Activated CD4-positive, CD25-positive, alpha-beta regulatory T cell treated with anti-CD3 and anti-CD28 coated beads, Interleukin-2, amount 50 U/mL, for 72 hours (primary cell): ENCODE measurements at places on chromosomes 2 and 18.

GRCh38 chr2:8617590-8617989 is 64.3 kb upstream of the ID2 start:
- DNase-seq = no peak

GRCh38 chr2:1641523-1641922 is 102.8 kb downstream of the PXDN start:
- DNase-seq = no peak

GRCh38 chr2:238600506-238601432 is 174.0 kb downstream of the ASB1 start:
- DNase-seq = no peak

DNA sequence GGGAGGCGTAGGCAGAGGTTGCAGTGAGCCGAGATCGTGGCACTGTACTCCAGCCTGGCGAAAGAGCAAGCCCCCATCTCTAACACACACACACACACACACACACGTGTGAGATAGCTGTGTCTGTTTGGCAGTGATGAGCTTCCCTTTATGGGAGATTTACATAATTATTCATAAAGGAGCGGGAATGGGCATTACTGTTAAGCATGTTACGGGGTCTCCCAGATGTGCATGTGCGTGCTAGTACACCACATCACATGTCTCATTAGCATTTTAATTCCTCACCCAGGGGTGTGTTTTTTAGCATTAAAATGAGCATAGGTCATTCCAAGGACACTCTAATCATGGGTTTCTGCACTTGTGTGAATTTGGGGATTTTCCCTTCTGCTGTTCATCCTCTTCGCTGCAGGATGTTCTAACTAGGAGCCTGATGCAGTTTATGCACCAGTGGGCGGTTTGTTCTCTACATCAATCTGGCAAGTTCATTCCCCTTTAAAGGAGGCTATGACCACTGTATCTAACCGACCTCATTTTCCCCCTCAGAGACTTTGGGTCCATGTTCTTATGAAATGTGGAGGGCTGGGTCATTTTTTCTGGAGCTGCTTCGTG is 1.0 kb upstream of the FAM178B start:
- DNase-seq = no peak

- DNase-seq = no peak
Observed at GRCh38 chr2:238601433-238602222, 174.9 kb downstream of the ASB1 start.

GRCh38 chr2:209609531-209609930 is 162.1 kb upstream of the UNC80 start:
- no peak for DNase-seq

- DNase-seq = no peak
Observed at GRCh38 chr18:59555995-59556659, 141.1 kb downstream of the CCBE1 start.

DNA sequence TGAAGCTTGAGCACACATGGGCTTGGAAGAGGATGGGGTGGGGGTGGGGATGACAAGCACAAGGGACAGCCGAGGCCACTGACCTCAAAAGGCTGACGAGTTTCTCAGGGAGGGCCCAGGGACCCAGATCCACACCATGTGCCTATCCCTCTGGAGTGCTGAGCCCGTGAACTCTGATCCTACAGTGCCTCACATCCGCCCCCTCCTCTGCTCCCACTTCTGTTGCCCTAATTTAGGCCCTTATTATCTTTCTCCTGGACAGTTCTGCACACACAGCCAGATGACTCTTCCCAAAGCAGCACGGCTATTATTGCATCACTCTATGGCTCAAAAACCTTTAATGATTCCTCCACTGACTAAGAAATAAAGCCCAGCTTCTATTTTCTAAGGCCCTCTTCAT is 24.8 kb downstream of the CYRIA start:
- DNase-seq = no peak

DNA sequence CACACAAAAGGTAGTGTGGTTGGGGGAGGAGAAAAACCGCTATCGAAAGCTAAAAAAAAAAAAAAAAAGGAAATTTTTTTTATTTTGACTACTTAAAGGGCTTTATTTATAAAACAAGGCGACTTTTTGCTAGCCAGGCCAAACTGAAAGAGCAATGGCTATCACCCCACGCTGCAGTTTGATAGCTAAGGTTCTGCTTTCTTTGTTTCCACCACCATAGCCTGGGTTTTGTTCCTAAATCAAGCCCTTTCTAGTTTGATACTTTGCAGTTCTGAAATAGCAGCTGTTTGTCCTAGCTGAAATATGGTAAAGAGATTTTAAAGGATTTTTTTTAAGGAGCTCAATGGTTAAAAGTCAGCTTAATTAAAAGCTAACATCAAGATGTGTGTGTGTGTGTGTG is 67.4 kb upstream of the ABCA12 start:
- DNase-seq = no peak

GRCh38 chr2:95760806-95761525 is 169.2 kb downstream of the TRIM43 start:
- no peak for DNase-seq

- DNase-seq = no peak
Observed at GRCh38 chr18:72091369-72091768, 452.8 kb downstream of the CBLN2 start.

- DNase-seq = no peak
Observed at GRCh38 chr18:45330170-45330594, 285.1 kb upstream of the SLC14A2 start.

DNA sequence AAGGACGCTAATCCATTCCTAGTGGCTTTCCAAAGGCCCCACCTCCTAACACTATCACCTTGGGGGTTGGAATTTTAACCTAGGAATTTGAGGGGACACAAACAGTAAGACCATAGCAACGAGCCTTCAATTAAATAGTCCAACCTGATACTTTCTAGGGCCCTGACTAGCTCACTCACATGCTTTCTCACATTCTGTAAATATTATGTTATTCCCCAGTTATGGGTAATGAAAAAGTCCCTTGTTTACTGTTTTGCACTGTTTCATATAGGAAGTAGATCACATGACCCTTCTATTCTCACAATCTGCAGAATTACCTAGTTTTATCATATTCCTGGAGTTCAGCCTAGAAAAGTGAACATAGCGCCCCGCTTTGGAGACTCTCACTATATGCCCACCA is 1212.1 kb upstream of the ACVR2A start:
- DNase-seq = no peak

- DNase-seq = no peak
Observed at GRCh38 chr2:23137166-23137565, 247.8 kb upstream of the KLHL29 start.

GRCh38 chr2:68345129-68345875 is 19.8 kb upstream of the PLEK start:
- no peak for DNase-seq

- no peak for DNase-seq
Observed at GRCh38 chr2:28782423-28782822, 28.2 kb upstream of the SPDYA start.

DNA sequence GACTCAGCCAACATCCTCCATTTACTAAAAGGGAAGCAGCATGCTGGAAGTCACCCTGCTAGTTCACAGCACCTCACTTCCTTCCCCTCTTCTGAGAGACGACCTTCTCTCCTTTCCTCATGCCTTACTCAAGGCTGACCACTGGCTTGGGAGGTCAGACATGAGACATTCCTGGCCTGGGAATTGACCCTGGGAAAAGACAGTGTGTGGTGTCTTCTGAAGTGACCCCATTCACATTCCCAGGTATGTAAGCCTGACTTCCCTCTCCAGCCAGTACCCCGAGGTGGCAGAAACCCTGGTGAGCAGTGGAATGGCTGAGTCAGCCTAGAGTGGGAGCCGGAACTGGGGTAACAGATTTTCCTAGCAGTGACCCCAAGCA is 92.4 kb downstream of the PLB1 start:
- DNase-seq = peak; percentile 27

GRCh38 chr2:174013315-174013751 is 48.2 kb upstream of the SP3 start:
- no peak for DNase-seq

GRCh38 chr2:2464643-2465042 is 133.6 kb upstream of the MYT1L start:
- no peak for DNase-seq

- DNase-seq = no peak
Observed at GRCh38 chr2:5692561-5693286, 540 bp downstream of the SOX11 start.

DNA sequence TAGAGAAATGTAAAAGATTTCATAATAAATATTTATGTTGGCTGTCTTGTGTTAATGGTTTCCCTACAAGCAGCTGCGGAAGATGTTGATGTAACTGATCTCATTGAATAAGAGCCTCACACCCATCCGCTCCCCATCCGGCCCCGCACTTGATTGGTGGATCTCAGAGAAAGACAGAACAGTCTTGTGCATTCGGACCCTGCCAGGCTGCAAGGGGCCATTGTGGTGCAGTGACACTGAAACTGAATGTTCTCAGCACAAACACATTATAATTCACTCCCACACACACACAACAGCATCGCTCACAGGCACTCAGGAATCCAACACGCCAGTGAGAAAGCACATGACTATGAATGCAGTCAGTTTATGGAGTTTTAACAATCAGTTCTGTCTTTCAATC is 47.8 kb downstream of the PRELID3A start:
- no peak for DNase-seq

DNA sequence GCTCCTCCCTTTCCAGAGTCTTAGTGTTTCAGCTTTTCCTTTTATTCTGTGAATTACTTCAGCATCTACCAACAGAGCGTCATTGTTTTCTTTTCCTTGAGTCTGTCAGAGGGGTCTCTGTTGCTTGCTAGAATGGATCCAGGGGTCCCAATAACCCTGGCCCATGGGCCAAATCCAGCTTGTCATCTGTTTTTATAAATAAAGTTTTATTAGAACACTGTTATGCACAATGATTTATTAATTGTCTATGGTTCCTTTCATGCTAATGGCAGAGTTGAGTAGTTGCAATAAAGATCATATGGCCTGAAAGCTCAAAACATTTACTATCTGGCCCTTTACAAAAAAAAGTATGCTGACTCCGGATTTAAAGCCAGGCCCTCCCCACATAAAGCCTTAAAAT is 58.8 kb downstream of the MRPL35 start:
- DNase-seq = no peak

GRCh38 chr2:209472112-209472832 is 48.4 kb downstream of the MAP2 start:
- DNase-seq = no peak

DNA sequence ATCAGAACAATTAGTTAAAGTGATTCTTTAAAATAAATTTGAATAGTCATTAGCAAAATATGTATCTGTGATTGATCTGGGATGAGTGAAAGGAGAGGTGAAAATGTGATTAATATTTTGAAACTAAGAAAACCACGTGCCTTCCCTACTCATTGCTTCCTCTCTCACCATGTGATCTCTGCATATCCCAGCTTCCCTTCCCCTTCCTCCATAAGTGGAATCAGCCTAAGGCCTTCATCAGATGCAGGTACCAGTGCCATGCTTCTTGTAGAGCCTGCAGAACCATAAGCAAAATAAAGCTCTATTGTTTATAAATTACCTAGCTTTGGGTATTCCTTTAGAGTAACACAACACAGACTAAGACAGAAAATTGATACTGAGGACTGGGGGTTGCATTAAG is 11.2 kb upstream of the STAT1 start:
- DNase-seq = no peak

DNA sequence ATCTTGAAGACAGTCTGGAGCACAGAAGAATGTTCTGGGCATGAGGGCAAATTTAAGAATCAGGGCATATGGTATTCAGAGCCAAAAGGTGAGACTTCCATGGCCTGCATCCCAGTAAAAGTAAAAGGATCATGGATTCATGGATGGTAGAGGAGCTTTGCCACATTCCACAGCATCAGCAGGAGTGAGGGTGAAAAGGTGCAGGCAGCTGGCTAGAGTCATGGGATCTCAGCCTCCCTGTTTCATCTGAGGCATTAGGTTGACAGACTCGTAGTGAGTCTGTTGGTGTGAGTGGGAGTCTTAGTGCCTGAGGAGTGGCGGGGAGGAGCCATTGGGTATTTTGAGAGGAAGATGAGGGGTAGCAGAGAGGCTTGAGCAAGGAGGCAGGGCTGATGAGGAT is 301.6 kb downstream of the CYP26B1 start:
- no peak for DNase-seq

GRCh38 chr2:241312082-241312481 is 3.4 kb downstream of the HDLBP start:
- no peak for DNase-seq

DNA sequence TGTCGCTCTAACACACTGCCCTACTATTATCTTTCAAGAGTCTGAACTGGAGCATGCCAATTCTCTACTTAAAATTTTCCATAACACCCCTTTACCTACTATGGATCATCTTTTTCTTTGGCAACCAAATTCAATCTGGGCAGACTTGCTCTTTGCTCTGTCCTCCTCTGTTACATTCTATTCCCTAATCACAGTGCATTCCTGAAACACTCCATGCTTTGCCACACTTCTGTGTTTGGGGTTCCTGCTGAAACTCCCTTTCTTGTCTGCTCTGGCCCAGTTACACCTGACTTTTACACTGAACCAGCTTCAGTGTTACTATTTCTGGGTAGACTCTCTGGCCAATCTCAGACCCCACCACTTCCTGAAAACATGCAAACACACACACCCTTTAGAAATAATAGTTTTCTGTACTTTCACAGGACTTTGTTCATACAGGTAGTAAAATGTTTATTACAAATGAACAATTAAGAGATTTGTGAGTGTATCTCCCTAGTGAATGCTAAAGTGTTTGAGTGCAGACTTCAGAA is 119.9 kb upstream of the DCC start:
- DNase-seq = no peak

DNA sequence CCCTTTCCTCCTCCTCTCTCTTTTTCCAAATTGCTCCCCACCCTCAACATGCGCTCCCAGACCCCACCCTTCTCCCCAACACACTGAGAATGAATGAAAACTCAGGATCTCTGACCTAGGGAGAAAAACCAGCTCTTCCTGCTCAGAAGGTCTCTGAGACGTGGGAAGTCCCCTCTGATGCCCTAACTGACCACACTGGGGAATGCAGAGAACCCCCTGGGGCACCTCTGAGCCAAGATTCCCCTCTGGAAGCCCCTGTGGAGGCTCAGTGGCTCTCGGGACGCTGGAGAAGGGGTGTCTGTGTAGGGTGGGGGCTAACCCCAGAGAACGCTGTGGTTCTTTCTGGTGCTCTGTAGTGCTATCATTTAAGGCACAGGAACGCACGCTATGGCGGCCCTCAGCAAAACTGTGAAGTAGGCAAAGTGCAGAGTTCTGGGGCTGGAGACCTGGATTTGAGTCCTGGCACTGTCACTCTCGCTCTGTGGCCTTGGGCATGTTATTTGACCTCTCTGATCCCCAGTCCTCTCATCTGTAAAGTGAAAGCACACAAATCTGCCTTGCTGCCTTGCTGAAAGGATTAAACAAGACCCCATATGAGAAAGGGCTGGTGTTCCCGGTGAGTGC is 17.1 kb downstream of the ATOH8 start:
- no peak for DNase-seq

- DNase-seq = no peak
Observed at GRCh38 chr2:10087360-10087759, 7.1 kb upstream of the CYS1 start.

GRCh38 chr2:66772618-66773017 is 337.7 kb downstream of the MEIS1 start:
- no peak for DNase-seq
